ENCODE measurements at places on chromosomes 7 and 10.

DNA sequence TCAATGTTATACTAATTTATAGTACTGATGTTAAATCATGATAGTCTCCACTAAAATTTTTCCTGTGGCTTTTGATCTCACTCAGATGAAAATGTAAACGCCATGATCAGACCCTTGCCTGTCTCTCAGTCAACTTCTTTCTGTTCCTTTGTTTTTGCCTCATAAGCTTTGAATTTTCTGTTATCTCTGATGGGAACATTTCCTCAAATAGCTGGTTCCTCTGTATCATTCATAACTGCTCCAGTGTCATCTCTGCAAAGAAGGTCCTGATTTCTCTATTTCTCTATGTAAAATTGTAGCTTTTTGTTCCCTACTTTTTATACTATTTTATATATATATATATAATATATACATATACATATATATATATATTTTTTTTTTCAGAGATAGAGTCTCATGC, 67.5 kb downstream of the GPR141 start:
- DNase-seq: no peak

- DNase-seq: no peak
Measured at GRCh38 chr7:7918736-7919448, 49.7 kb upstream of the GLCCI1 start.

DNA sequence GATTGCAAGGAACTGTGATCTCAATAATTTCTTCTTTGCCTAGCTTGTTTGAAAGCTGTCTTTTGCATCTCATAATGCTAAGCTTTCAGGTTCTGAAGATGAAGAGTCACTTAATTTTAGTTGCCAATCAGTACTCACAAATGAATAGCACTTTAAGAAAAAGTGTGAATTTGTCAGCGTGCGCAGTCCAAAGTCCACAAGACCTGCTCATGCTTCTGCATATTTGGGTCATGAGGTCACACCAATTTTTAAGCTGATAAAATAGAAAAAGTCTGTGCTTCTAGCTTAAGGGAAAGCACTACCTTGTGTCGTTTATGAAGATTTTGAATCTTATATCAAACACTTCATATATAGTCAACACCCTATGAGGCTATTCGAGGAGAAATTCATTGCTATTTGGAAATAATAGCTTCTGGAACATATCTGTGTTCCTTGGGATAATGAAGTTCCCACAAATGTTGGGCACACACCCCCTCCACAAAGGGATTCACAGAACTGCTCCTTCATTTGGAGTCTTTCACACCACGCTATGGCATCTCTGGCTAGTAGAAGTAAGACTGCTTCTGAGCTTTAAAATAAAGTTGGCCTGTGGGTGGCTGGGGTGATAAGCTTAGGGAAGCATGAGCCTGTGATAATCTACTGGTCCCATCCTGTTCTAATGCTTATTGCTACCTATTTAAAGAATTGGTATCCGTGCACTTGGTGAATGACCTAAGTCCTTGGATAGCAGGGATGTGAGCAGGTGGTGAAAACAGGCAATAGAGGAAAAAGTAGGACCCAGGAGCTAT, 33.3 kb downstream of the A1CF start:
- no peak for DNase-seq

DNA sequence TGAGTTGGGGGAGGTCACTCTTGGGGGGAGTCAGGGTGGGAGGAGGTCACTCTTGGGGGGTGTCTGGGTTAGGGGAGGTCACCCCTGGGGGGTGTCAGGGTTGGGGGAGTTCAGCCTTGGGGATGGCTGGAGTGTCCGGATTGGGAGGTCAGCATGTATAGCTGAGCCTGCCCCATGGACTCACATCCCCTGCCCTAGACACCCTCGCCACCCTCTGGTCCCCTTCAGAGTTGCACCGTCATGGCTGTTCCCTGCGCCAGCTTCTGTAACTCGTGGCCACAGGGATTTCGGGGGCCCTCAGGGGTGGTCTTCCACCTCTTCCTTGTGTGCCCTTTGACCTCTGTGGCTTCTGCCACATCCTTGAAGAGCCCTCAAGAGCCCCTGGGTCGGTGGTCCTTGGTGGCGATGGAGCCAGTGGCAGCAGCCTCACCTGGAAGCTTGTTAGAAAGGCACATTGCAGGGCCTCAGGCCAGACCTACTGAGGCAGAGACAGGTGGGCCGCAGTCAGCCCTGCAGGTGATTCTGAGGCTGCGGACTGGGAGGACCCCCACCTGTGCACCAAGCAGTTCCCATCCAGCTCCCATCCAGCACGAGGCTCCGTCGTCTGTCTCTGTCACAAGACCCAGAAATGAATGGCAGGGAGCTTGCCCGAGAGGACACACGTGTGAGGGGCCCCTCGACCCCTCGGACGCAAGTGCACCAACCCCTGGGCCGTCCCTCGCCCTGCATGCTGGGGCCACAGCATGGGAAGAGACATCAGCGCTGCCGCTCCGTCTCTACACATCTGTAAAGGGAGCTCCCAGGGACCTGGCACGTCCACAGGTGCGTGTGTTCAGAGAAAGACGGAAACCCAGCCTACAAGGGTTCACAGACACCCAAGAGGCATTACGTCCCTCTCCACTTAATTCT, 44.7 kb upstream of the SUN1 start:
- no peak for DNase-seq

- no peak for DNase-seq
Measured at GRCh38 chr10:116888380-116889055, 39.2 kb downstream of the ENO4 start.

GRCh38 chr7:12220389-12221046, 9.4 kb downstream of the TMEM106B start:
- DNase-seq: no peak

GRCh38 chr7:26620352-26620751, 244.0 kb downstream of the SKAP2 start:
- no peak for DNase-seq
